Activated naive CD4-positive, alpha-beta T cell treated with Interleukin-2 at 50 U/mL for 16 hours (primary cell): ENCODE measurements at places on chromosomes 13 and 19.

GRCh38 chr13:99033814-99034213 is 56.0 kb upstream of the DOCK9 start:
- DNase-seq = no peak

GRCh38 chr13:84121456-84121855 is 239.2 kb upstream of the SLITRK1 start:
- no peak for DNase-seq

- no peak for DNase-seq
These were observed 11.7 kb downstream of the RAP2A start for GRCh38 chr13:97445522-97446187.

- DNase-seq = no peak
These were observed 7.8 kb downstream of the MARK4 start for GRCh38 chr19:45258862-45259261.

DNA sequence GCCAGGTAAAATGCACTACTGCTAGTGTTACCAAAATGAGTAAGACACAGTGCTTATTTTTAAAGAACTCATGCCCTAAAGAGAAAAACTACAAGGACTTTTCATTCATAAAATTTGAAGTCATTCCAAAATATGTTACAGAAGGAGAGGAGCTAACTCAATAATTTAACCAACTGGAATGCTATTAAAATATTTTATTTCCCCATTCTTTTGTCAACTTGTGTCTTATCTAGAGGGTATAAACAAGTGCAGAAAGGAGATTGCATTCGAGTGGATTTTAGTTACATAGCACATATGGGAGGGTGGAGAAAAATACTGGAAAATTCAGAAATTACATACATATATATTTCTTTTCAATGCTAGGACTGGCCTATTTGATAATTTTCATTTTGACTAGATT is 131.0 kb upstream of the IRS2 start:
- DNase-seq = no peak

DNA sequence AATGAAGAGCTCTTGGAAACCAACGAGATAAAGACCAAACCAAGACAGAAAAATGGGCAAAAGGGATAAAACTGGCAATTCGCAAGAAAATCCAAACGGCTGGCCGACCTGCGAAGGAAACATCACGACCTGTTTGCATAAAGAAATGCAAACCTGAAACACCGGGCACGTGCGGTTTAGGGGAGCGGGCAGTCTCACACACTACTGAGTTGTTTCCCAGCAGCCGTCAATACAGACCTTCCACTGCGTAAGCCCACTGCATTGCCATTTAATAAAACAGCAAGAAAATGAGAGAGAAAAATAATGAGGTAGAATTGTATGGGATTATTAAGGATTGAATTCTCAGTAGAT is 642 bp upstream of the PEG3 start:
- no peak for DNase-seq

DNA sequence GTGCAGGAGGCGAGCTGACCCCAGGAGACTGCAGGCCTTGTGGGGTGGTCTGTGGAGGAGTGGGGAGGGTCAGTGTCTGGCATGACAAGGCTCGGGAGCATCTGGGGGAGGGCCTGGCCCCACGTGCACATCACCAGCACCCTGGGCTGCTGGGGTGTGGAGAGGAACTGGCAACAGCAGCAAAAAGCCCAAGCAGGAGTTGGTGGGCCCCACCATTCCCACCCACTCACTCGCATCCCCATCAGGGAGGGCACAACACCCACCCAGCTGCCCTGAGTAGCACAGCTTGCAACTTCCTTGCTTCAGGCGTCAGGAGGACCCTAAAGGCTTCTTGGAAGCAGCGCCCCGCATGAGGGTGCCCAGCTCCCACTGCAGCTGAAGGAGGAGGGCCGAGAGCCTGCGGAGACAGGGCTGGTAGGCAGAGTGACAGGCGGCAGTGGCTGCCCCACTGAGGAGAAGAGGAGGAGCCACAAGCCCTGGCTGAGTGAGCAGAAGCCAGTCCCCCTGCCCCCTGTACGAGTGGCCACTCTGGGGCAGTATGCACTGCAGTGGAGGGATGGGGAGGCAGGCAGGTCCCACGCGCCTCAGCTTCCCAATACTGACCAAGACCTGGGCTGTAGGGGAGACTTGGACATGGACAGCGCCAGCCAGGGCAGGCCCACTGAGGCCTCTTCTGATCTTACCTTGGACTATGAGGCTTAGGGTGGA is 26.5 kb downstream of the ELL start:
- no peak for DNase-seq

- DNase-seq = no peak
These were observed 27.7 kb downstream of the MLLT1 start for GRCh38 chr19:6252066-6252465.

DNA sequence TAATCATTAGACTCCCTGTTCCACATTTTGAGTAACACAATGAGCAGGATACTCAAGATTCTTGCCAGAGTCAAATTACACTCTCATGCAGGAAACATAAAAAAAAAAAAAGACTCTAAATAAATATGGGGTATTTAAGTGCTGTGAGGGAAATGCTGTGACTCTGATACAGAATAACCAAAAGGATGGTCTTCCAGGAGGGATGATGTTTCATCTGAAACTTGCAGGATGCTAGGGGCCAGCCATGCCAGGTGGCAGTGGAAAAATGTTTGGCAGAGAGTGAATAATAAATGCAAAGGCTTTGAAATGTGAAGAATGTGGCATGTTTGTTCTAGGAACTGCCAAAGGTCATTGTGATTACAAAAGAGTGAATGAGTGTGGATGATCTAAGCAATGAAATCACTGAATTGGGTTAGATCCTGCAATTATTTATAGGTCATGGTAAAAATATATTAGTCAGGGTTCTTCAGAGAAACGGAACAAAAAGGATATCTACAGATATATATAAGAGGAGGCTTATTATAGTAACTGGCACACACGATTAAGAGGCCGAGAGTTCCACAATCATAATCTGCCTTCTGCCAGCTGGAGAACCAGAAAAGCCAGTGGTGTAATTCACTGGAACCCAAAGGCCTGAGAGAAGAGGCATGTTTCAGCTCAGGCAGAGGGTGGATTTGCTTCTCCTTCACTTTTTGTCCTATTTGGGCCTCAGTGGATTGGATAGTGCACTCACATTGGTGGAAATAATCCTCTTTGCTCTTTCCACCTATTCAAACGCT is 1832.8 kb upstream of the MIR17HG start:
- no peak for DNase-seq

DNA sequence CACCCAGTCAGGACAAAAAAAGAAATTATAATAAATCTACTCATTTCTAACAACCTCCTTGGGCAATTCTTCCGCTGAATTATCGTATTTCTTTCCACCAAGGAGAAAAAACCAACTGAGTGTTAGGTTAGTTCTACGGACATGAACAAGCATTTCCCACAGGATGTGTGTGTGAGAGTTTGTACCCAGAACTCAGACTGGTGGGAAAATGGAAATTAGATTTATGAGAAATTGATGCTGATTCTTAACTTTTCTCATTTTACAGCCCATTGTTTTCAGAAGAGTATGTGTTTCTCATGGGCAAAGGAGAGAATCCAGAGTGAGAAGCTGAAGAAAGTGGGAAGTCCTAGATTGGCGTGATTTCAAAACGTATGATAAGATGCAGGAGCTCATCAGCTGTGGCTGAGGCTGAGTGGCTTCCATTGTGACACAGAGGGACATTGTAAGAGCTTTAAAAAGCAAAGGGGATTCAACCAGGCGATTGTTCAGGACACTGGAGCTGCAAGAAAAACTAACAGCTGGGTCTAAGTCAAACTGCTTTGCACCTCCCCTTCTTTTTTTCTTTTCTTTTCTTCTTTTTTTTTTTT is 184.7 kb upstream of the ARGLU1 start:
- no peak for DNase-seq

DNA sequence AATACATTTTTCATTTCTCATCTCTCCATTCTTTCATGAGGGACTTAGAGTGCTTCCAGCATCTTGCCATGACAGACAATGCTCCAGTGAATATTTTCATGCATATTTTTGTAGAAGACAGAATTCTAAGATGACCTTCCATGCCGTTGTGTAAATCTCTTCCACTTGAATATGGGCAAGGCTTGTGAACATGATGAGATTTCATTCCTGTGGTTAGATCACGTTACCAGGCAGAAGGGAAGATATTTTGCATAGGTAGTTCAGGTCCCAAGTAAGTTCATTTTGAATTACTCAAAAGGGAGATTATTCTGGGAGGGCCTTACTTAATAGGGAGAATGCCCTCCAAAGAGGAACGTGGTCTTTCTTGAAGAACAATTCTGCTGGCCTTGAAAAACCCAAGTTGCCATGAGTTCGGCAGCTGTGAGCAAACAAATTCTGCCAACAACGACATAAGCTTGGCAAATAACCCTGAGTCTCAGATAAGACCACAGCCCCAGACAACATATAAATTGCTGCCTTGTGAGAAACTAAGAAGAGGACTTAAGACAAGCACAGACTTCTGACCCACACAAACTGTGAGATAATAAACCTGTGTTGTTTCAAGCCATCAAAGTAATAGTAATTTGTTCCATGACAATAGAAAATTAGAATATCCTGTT is 400.5 kb upstream of the GPC6 start:
- DNase-seq = no peak

GRCh38 chr19:32172566-32173160 is 172.7 kb upstream of the ZNF507 start:
- DNase-seq = no peak
